ENCODE measurements at places on chromosomes 13 and 19. TPM values are rescaled to one million over a fixed set of nuclear protein-coding genes. Genes with fewer than 3 reads are reported as not detected.

The KIR2DL1 gene
- not detected for total RNA-seq

The PPP6R1 gene
- total RNA-seq = 265 TPM

The FRY gene
- total RNA-seq = 0.47 TPM

The IFNL1 gene
- not detected for total RNA-seq

The CGB1 gene
- not detected for total RNA-seq

The RNF17 gene
- total RNA-seq = not detected

The ZGLP1 gene
- 3.8 TPM for total RNA-seq

The VSIG10L gene
- 2.0 TPM for total RNA-seq

The P2RY11 gene
- 53.6 TPM for total RNA-seq

The EDNRB gene
- total RNA-seq = not detected

The SSC5D gene
- total RNA-seq = 0.50 TPM

The LACC1 gene
- total RNA-seq = 1.4 TPM

The NTF4 gene
- total RNA-seq = not detected

The RAB3A gene
- 5.6 TPM for total RNA-seq

The SIGLECL1 gene
- total RNA-seq = not detected

The C19orf81 gene
- not detected for total RNA-seq

The PCDH20 gene
- total RNA-seq = not detected

The DAND5 gene
- total RNA-seq = 0.34 TPM
